Activated CD4-positive, alpha-beta T cell treated with anti-CD3 and anti-CD28 coated beads for 36 hours (primary cell): ENCODE measurements at places on chromosomes 7 and 10. TPM values are rescaled to one million over a fixed set of nuclear protein-coding genes. Genes with fewer than 3 reads are reported as not detected.

Gene DKK1
- not detected for total RNA-seq

Gene KNDC1
- total RNA-seq: not detected

Gene CLCN1
- 0.09 TPM for total RNA-seq

Gene ACHE
- total RNA-seq: 0.09 TPM

Gene ST8SIA6
- not detected for total RNA-seq

Gene SH2D4B
- total RNA-seq: not detected

Gene PTPRN2
- 0.46 TPM for total RNA-seq

Gene TFEC
- not detected for total RNA-seq

Gene EVX1
- not detected for total RNA-seq

Gene POLR1F
- total RNA-seq: 32.2 TPM

Gene ANXA7
- total RNA-seq: 118 TPM

Gene ASCC1
- total RNA-seq: 67.8 TPM

Gene MAPK8
- total RNA-seq: 35.7 TPM

Gene OR2A7
- 3.8 TPM for total RNA-seq

Gene ITPRID1
- total RNA-seq: not detected

Gene A1CF
- not detected for total RNA-seq

Gene GNAI1
- 4.1 TPM for total RNA-seq
